ENCODE measurements at places on chromosomes 3 and 15.

- no peak for DNase-seq
These were observed 130.3 kb upstream of the CDIN1 start for GRCh38 chr15:36449084-36449661.

GRCh38 chr15:38130740-38131498 lies 121.7 kb upstream of the SPRED1 start:
- peak; percentile 49 for DNase-seq

DNA sequence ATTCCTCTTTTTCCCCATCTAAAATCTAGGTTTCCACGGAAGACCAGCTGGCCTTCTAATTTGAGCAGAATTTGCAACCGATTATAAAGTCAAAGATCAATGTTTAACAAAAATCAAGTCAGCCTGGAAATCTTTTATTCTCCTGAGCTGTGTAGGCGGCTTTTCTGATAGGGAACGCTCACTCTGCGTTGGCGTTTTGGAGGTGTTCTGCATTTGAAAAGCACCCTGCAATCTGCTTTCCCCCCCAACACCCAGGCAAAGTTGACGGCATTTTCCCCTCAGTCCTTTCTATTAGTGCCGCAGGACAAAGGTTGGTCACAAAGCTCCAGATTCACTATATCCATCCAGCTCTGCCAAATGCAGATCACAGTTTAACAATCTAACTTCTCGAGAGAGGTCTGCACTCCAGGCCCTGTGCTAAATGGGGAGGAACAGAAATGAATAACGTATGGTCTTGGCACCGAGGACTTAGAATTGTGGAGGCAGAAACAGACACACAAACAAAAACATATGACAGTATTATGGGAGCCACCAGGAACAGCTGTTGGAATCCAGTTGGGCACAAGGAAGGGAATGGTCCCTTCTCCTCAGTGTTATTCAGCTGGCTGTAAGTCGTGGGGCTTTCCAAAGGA lies 50.4 kb upstream of the LARS2 start:
- no peak for DNase-seq

- DNase-seq = peak; percentile 57
These were observed 9.1 kb downstream of the ZFAND6 start for GRCh38 chr15:80068578-80068977.

DNA sequence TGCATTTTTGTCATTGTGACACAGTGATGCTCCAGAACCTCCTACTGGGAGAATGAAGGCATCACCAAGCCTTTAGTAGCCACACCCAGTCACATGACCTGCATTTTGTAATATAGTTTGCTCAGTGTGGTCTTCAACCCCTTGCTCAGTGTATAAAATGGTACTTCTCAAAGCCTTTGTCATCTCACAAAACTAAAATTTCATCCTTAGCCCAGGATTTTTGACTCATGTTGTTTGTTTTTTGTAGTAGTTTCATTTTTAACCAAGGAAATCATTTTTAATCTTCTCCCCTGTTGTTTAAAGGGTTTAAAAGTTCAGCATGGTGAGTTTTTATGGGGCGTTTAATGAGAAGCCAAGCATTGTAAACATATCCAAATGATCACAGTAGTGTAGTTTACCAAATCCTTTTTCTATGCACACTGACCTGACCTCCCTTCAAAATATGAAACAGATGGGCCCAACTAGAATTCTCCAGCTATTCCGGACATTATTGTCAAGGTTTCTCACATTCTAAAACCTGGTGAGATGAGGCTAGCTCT lies 123.5 kb upstream of the IL12A start:
- DNase-seq = no peak
